ENCODE measurements at places on chromosomes 6 and 20.

- no peak for DNase-seq
Observed at GRCh38 chr6:56539527-56540105, 103.1 kb downstream of the DST start.

DNA sequence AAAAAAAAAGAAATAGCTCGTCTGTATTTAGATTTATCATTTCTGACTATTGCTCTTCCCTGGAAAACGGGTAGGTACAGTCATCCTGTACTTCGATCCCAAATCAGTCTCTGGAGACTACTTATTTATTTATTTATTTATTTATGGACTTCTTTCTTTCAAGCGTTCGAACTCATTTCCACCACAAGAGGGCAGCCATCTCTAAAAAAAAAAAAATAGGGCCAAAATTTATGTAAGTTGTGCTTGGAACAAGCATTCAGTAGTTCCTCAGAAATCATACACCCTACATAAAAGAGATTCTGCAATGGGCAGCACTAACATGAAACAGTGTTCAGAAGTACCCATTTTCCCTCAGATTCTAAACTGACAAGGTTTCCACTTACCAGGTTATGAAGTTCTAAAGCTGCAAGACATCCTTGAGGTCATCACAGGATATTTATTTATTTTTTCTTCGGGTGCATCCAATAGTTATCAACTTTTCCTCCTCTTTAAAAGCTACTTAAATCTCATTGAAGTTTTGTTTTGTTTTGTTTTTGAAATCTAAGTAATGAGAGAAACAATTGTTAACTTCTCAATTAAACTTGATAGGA lies 1.9 kb upstream of the BMP2 start:
- peak; percentile 58 for DNase-seq

- DNase-seq = no peak
Observed at GRCh38 chr6:35476004-35476403, 7.8 kb downstream of the RPL10A start.

- DNase-seq = no peak
Observed at GRCh38 chr6:43242908-43243663, at the start of gene TTBK1. TTBK1 (plus strand) TSS chr6:43243481; CDS start chr6:43246661, 3,180 bp downstream.

DNA sequence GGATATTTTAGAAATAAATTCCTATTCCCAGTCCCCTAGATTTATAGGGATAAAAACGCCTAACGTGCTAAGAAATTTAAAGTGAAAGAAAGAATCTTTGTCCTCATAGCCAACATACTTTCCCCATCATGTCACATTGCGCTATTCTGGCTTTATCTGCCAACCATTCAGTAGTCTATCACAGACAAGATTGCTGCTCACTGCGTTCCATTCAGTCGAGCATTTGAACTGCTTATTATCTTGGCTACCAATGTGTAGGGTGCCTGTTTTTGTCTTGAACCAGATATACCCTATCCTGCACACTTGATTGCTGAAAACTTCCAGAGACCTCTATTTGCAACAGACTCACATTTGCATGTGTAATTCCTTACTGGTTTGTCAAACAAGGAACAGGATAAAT lies 751.5 kb downstream of the EPHA7 start:
- DNase-seq = no peak

- DNase-seq = peak; percentile 61
Observed at GRCh38 chr6:20686142-20686541, 151.9 kb downstream of the CDKAL1 start.

GRCh38 chr20:54067606-54068174 lies 2.7 kb downstream of the BCAS1 start:
- DNase-seq = no peak

DNA sequence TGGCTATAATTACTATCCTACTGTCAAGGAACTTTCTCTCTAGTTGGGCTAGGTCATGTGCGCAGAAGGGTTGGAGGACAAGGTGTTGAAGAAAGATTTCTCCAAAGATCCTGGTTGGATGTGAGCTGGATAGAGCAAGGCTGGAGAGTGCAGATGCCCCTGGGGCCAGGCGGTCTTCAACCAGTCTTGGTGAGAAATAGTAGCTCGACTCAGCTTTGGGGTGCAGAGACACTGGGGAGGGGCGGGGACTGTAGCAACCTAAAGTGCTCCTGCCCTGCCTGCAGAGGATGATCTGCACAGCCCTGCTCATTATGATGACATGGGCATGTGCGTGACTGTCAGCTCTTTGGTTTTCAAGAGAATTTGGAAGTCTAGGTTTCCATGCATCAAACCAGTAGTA lies 35.9 kb downstream of the PHACTR3 start:
- DNase-seq = no peak

- no peak for DNase-seq
Observed at GRCh38 chr6:11129908-11130565, 18.5 kb upstream of the ERVFRD-1 start.

GRCh38 chr6:86969573-86969972 lies 32.2 kb downstream of the HTR1E start:
- DNase-seq = no peak

Measured in NCI-H2029 treated with DMSO at 0.1 percent for 48 hours (cell line).